Stimulated activated CD4-positive, alpha-beta T cell treated with anti-CD3 and anti-CD28 coated beads, TNF-alpha, amount 100 ng/mL, for 1 hour (primary cell): ENCODE measurements at places on chromosomes 13 and 19.

DNA sequence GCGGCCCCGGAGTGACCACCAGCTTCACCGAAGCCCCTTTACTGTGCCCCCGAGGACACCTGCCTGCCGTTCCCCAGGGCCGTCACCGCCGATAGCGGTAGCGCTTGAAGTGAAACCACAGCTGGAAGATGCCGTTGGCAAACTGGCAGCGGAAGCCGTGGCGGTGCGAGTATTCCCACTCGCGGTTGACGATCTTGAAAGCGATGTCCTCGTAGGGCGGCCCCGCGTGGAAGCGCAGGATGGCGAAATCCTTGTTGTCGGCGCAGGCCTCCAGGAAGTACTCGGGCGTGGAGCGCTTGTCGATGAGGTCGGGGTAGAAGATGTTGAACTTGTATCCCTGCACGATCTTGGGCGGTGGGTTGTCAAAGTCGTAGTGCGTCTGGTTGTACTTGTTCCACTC is 5.2 kb upstream of the TBXA2R start:
- no peak for DNase-seq

GRCh38 chr13:26007261-26008125 is 44.3 kb downstream of the SHISA2 start:
- no peak for DNase-seq

DNA sequence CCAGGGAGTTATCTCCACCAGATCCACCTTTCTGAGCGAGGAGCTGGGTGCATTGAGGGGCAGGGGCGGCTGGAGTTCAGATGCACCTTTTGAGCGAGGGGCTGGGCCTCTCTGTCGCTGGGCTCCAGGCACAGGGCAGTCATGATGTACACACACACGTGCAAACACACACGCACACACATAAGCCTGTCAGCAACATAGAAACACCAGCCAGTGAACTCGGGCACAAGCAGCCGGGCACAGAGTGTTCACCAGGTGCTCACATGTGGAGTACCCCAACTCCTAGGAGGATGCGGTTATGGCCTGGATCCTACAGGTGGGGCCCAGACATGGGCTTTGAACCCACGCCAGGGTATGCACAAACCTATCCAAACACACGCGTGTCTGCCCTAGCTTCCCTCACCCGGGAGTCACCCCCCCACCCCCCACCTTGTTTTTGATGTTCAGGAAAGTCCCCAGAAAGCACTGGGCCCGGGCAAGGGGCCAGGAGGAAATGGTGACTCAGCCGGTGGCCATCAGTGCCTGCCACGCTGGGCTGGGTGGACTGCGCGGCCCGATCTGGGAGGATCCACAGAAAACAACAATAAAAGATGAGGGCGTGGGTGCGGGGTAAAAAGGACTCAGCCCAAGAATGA is 13.3 kb downstream of the ARRDC2 start:
- DNase-seq = no peak

DNA sequence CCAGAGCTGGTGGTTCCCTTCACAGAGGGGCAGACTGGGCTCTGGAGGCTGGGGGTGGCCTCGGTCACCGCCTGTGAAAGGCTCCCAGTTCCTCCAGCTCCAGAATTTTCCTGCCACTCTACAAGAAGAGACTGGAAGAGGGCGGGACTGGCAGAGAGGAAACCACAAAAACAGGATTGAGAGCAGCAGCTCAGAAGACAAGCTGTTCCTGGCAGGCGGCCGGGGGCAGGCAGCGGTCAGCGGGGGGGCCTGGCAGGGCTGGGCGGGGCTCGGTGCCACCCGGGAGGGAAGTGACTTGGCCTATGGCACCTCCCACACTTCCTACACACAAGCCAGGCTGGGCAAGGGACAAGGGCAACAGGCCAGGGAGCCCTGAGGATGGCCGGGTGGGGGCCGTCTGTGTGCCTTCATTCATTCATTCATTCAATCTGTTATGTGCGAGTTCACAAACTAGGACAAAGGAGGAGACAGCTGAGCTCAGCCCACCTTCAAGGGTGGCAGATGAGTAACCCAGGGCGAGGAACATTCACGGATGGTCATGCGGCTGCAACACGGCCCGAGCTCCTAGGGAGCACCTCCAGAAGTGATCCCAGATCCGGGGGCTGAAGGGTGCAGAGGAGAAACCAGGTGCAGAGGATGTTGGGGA is 16.9 kb upstream of the BTBD2 start:
- DNase-seq = no peak

GRCh38 chr19:35306473-35307246 is 14.7 kb downstream of the MAG start:
- DNase-seq = no peak

DNA sequence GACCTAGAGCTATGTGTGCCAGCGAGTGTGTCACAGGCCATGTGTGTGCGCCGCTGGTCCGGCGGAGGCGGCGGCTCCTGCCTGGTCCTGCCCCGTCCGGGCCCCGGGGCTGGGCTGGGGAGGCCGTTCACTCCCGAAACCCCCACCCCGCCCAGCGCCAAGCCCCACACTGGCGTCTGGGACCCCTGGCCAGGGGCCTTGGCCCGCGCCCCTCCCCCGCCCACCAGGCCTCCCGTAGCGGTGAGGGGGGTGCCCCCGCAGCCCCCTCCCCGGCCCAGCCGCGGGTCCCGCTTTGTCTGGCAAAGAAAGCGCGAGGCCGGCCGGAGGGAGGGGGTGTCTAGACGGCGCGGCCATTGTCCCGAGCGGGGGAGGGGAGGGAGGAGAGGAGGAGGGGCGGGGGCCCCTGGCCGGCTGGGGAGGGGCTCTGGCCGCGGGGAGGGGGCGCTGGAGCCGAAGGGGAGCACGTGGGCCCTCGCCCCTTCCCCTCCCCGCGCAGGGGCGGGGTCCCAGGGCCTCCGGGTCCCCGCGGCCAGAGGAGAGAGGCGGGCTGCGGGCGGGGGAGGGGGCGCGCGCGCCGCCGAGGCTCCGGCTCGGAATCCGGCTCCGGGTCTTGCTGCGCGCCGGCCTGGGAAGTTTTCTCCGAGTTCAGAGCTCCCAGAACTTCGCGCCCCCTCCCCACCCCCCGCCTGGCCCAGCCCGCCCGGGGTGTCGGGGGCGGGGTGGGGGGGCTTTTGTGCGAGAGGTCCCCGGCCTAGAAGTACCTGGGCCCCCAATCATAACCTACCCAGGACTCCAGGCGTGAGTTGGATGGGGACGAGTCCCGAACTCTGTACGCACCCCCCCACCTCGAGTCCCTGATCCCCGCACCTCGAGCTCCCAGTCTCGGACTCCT is 888 bp downstream of the NOTCH3 start:
- DNase-seq = no peak

DNA sequence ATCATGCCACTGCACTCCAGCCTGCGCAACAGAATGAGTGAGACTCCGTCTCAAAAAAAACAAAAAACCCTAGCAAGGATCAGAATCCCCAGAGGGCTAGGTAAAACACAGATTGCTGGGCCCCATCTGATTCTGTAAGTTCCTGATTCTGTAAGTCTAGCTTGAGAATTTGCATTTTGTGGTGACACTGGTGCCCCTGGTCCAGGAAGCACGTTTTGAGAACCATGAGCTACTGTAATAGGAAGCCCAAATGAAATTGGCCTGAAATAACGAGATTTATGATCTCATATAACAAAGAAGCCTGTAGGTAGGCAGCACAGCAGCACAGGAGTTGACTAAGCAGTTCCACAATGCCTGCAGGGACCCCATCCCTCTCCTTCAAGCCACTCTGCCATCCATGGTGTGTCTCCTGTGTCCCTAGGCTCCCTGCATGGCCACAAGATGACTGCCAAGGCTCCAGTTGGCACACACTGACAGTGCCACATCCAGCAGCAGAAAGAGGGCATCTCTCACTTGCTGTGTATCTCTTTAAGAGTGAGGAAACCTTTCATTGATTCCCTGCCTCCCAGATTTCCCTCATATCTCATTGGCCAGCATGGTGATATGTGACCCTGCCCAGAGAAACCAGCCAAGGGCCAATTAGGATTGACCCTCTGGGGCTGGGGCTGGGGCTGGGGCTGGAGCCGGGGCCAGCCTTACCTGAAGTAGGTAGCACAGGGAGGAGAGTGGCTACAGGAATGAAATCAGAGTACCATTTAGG is 21.7 kb downstream of the SIPA1L3 start:
- no peak for DNase-seq

DNA sequence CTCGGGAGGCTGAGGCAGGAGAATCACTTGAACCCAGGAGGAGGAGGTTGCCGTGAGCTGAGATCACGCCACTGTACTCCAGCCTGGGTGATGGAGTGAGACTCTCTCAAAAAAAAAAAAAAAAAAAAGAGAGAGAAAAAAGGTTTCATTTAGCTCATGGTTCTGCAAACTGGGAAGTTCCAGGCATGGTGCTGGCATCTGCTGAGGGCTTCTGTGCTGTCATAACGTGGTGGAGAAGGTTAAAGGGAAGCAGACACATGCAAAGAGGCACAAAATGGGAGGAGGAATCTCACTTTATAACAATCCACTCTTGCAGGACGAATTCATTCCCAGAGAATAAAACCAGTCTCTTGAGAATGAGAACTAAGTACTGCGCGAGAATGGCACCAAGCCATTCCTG is 34.9 kb upstream of the SIAH3 start:
- DNase-seq = no peak

- DNase-seq = no peak
Observed at GRCh38 chr13:109985871-109986450, 199.6 kb upstream of the IRS2 start.

DNA sequence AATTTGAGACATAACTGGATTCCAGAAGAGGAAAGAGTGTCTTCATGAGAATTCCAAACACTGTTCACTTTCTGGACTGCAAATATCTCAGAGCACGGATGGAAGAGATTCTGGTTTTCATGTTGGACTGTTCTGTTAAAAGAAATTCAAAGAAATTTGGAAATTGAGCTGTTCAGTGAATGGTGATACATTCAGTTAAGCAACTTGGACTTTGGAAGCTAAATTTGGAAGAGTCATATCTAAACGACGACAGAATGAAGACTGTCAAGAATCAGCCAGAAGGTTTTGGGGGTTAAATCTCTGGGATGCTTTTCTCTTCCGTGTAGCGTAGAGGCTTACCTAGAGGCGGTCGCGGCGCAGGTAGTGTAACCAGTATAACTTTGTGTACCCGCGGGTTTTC is 25.6 kb downstream of the SAFB start:
- DNase-seq = no peak

DNA sequence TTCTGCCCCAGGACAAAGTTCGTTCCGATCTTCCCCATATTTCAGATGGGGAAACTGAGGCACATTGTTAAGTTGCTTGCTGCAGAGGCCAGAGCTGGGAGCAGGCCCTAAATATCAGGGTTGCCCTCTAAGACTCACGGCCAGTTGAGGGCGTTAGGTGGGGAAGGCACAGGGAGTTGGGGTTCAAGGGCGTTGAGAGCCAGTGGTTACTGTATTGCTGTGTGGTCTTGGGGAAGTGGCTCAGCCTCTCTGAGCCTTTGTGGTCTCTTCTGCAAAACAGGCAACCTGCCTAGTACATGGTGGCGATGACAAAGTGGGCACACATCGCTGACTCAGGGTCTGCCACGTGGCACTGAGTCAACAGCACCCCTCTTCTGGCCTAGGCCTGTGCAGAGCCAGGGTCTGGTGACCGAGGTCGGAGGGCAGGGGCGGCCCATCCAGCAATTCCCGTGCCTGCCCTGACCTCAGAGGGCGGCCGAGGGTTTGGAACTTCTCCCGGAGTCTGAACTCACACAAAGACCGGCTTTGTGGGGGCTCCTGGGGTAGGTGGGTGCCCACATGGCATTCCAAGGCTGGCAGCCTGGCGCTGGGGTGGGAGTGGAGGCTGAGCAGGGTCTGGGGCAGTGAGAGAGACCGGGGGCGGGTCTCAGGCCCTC is 10.2 kb downstream of the TNFAIP8L1 start:
- no peak for DNase-seq

DNA sequence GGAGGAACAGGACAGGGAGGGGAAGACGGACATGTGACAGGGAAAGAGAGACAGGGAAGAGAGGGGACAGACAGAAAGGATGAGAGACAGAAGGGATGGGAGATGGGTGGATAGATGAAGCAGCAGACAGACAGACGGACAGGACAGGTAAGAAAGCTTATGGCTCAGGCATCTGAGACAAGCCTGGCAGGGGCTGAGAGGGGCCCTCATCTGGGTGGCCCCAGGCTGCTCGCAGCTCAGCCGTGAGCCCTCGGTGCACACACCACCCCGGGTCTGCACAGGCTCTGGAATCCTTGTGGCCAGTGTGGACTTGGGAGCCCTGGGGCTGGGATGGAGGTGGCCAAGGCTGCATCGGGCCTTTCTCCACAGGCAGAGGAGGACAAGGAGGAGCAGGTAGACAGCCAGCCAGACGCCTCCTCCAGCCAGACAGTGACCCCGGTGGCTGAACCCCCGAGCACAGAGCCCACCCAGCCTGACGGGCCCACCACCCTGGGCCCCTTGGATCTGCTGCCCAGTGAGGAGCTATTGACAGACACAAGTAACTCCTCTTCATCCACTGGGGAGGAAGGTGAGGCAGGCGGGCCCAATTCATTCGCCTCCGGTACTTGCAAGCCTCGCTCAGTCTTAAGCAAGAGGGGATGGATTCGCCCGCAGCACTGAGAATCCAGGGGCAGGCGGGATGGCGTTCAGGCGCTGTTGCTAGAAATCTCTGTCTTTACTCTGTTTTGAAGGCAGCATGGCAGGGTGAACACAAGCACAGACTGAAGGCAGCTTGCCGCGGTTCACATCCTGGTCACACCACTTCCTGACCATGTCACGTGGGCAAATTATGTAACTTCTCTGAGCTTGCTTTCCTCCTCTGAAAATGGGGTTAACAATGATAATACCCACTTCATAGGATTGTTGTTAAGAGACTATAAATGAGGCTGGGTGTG is 14.0 kb downstream of the GRAMD1A start:
- DNase-seq = no peak

GRCh38 chr13:93620181-93620765 is 393.7 kb downstream of the GPC6 start:
- no peak for DNase-seq

GRCh38 chr13:100544866-100545683 is 43.5 kb downstream of the GGACT start:
- DNase-seq = no peak

GRCh38 chr13:80273718-80274117 is 67.2 kb downstream of the SPRY2 start:
- no peak for DNase-seq

GRCh38 chr19:10006335-10006708 is 4.0 kb downstream of the COL5A3 start:
- DNase-seq = no peak

GRCh38 chr13:70874636-70875035 is 766.4 kb upstream of the KLHL1 start:
- no peak for DNase-seq

GRCh38 chr19:48868114-48868886 is at the start of gene PLEKHA4:
PLEKHA4 (minus strand) TSS chr19:48868617; CDS start chr19:48867620, 997 bp downstream.
- DNase-seq = no peak

- DNase-seq = no peak
Observed at GRCh38 chr13:71524613-71525304, 342.2 kb downstream of the DACH1 start.
